NCI-H69 (cell line): ENCODE measurements at places on chromosomes 13 and 19.

GRCh38 chr13:73248711-73249580 is 190.1 kb downstream of the KLF5 start:
- DNase-seq = peak; percentile 6

GRCh38 chr13:30898678-30899241 is 7.3 kb upstream of the MEDAG start:
- DNase-seq = no peak

GRCh38 chr19:3516675-3517207 is 10.6 kb downstream of the FZR1 start:
- DNase-seq = peak; percentile 99

DNA sequence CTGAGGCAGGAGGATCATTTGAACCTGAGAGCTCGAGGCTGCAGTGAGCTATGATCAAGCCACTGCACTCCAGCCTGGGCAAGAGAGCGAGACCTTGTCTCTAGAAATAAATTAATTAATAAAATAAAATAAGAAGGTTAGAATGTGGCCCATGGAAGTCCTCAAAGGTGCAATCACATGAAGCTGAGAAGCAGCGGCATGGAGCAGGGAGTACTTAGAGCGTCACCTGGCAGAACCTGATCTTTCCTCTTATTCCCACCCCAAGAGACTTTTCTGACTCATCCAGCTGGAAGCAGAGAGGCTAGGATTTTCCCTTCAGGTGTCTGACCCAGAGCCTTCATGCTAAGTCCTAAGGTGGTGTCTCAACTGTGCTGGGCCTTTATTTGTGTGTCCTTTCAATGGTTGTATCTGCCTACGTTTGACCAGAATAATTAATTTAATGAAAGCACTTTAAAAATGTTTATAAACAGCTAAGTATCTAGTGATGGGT is 8.9 kb upstream of the MRPS31 start:
- no peak for DNase-seq

DNA sequence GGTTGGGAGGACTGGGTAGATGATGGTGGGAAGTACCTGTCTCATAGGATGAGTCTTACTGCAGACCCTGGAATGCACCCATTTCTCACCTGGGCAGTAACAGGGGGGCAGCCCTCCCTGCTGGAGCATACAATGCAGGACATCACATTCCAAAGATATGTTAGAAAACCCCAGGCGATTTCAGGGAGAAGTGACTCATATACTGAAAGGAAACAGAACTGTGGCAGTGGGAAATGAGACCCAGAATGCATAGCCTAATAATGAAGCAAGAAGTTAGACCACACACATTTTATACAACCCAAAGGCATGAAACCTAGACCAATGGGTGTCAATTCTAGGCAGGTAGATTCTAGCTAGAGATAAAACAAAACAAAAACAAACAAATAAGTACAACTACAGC is 402.7 kb downstream of the IRS2 start:
- no peak for DNase-seq

DNA sequence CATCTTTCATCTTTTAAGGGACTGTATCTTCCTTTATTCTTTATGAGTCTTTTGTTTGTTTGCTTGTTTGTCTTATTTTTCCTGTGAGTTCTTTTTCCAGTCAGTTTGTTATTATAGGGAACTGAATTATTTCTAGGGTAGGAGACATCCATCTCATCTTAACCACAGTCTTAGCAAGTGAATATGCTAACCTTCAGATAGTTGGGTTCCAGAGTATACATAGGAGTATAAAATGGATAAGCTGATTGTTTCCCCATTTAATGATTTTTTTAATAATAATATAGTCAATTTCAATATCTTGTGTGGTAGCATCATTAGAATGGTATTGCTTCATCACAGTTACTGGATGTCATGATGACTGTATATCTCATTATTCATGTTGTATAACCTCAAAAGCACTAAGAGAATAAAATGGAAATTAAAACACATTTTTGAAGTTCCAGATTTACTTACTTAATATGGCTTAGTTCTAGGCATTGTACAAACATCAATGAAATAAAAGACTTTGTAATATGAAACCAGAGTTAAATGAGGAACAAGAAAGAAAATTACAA is 33.0 kb downstream of the GPC6 start:
- no peak for DNase-seq

DNA sequence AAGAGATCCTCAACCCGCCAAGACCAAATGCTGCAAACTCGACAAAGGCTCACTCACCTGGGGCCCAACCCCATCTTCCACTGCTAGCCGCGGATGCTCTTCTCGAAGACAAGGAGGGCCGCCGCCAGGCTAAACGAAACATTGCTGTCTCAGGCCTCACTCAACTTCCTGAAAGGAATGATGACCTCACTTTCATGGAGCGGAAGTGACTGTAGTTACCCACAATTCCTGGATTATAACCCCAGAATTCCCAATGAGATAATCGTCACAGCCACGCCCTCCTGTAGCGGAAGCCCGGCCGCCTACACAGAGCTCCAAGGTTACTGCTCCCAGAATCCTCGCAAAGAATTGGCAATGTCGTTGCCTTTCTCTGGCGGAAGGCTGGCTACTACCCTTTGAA is 10.5 kb upstream of the ZNF112 start:
- DNase-seq = peak; percentile 7

DNA sequence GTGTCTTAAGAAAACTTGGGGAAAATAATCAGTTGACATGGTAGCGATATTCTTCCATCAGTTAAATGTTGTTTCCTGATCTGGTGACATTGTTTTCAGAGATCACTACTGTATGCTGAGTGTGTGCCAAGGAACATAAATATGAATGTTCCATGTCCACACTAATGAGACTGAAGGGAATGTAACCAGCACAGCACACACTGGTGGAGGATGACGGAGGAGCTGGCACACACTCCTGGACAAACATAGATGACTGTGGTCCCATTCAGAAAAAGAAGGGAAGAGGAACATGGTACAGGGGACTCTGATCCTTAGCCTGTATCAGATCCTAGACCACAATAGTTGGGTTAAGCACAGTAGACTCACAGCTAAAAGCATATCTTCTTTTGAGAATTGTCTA is 574.8 kb downstream of the MYO16 start:
- DNase-seq = no peak

GRCh38 chr13:99386495-99386894 is 79.3 kb upstream of the GPR183 start:
- peak; percentile 86 for DNase-seq

GRCh38 chr13:29459813-29460355 is 135.6 kb downstream of the SLC7A1 start:
- no peak for DNase-seq

DNA sequence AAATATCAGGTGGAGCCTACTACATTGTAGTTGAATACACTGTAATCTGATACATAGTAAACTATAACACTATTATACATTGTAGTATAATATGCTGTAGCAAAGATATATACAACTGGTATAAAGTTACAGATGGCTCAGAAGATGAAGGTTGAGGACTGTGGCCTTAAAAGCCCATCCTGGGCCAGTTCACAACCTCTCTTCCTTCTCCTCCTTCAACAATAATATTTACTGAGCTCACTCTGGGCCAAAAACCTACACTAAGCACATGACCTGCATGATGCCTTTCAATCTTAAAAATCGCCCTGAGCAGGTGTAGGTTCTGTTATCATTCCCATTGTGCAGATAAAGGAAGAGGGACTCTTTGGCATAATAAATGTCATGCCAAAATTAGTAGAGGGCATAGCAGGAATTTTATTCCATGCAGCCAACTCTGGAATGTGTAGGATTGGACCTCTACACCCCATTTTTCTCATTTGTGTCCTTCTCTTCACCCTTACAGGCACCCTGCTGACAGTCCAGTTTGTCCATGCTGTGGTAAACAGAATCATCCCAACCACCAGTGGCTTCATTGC is 14.6 kb upstream of the SIN3B start:
- no peak for DNase-seq

DNA sequence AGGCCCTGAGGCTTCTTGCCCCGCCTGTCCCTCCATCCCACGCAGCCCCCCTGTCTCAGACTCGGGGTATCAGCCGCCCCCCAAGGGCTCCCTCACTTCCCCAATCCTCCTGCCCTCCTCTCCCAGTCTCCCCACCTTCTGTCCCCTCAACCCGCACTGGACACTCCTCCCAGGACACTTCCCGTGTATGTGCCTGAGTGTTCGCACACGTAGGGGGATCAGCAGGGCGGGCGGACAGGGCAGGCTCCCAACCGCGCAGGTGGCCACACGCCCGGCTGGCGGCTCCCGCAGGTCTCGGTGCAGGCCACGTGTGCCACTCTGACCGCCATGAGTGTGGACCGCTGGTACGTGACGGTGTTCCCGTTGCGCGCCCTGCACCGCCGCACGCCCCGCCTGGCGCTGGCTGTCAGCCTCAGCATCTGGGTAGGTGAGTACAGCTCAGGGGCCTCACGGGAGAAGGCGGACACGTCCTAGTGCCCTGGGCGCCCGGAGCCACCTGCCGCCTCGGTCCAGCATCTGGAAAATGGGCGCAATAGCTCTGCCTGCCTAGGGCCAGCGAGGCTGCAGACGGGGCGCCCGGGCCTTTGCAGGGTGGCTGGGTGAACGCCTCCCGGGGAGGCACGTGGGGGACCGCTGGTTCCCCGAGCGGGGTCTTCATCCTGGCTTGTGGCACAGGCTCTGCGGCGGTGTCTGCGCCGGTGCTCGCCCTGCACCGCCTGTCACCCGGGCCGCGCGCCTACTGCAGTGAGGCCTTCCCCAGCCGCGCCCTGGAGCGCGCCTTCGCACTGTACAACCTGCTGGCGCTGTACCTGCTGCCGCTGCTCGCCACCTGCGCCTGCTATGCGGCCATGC is 2.3 kb downstream of the KISS1R start:
- DNase-seq = peak; percentile 89

- no peak for DNase-seq
Observed at GRCh38 chr13:79912403-79912802, 428.5 kb downstream of the SPRY2 start.

GRCh38 chr13:88014527-88014926 is 343.4 kb downstream of the SLITRK5 start:
- DNase-seq = no peak

DNA sequence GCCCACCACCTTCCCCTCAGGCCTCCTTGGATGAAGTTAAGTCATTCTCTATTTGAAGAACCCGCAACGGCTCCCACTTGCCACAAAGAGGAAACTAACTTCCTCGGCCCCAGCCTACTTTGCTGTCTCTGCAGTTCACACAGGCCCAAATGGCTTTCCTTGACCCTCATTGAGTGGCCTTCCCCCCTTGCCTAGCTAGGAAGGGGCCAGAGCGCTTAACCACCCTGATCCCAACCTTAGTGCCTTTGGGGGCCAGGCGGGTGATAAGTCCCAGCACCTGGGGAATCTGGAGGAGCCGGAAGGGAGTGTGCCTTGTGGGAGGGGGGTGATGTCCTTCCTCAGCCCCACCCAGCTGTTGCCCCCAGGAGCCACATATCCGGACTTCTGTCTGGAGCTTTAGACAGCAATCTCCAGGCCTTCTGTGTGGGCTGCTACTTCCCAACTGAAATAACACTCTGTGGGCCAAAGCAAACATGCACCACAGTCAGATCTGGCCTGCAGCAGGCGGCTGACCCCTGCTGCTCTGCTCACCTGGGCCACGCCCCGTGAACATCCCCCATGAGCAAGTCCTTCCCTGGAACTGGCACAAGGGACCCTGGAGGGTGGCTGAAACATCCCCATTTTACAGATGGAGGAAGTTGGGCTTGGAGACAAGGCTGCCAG is 10.5 kb downstream of the NECTIN2 start:
- DNase-seq = peak; percentile 90

DNA sequence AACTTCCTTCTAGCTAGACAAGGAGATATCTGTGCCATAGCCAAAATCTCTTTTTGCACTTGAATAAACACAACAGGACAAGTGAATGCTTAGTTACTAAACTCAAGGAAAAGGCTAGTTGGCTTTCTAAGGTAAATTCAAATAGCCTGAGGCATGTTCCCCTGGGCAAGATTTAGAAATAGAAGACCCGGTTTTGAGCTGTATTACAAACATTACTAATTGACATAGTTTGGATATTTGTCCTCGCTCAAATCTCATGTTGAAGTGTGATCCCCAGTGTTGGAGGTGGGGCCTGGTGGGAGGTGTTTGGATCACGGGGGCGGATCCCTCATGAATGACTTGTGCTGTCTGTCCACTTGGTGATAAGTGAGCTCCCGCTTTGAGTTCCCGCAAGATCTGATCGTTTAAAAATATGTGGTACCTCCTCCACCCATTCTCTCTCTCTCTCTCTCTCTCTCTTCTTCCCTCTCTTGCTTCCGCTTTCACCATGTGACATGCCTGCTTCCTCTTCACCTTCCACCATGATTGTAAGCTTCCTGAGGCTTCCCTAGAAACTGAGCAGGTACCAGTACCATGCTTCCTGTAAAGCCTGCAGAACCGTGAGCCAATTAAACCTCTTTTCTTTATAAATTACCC is 3.9 kb upstream of the KBTBD6 start:
- no peak for DNase-seq

DNA sequence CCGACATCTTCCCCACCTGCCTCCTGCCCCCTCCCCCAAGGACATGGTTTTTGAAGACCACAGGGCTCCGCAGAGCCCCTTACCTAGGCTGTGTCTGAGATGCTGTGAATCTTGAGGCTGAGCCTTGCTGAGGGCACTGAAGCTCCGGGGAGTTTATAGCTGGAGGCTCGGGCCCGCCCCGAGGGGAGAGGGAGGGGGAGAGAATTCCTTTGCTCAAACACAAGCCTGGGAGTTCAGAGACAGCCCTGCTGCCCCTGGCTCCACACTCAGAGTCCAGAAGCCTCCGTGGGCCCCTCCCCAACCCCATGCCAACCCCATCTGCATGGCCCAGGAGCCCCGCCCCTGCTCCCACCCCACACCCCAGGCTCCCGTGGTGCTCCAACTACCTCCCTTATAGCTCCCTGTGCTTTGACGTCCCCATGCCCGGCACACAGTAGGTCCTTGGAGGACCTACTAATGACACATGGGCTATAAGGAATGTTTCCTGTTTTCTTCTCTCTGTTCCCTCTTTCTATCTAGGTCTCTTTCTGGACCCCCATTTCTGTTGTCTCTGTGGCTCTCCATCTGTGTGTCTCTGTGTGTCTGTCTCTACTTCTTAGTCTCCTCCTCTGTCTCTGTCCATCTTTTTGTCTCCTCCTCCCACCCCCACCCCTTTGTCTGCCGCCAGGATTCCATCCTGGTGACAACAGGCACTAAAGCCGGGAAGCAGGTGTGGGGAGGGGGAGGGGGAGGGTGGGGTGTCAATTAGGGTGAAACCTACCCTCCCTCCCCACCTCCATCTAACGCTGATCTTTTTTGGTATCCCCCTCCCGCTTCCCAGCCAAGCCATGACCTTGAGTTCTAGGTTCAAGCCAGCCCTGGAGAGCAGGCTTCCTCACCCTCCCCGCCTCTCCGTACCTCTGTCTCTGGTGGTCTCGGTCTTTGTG is at the start of gene TNNT1:
Gene TNNT1 (minus strand): TSS at position 129 of the 926 bp plus-strand sequence. CDS start 2,049 bp downstream, outside the sequence.
- peak; percentile 40 for DNase-seq

DNA sequence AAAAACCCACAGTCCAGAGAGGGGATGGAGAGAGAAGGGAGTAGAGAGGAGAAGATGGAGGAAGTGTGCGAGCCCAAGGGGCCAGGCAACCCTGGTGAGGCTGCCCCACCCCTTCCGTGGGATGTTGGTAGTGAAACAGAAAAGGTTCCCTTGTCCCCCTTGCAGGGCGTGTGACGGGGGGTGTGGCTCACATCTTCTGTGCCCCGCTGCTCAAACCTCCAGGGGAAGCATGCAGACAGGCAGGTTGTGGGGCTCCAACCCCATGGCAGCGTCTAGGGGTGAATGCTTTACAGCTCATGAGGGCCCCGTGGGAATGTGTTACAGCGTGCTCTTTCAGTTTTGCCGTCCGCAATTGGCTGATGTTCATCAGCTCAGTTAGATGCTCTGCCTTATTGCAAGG is 14.7 kb upstream of the EVI5L start:
- no peak for DNase-seq

GRCh38 chr19:32921624-32922023 is 50.1 kb downstream of the CEP89 start:
- no peak for DNase-seq

- DNase-seq = peak; percentile 1
Observed at GRCh38 chr13:83941701-83942335, 59.5 kb upstream of the SLITRK1 start.
